ENCODE measurements at places on chromosomes 11 and 22.
A peak's percentile ranks its signal among the peaks of the same experiment; 100 is the strongest.

- peak; percentile 6 for ATAC-seq
Observed at GRCh38 chr11:67372321-67372992, 941 bp downstream of the CLCF1 start.

- no peak for ATAC-seq
Observed at GRCh38 chr11:92794783-92795182, 174.7 kb upstream of the MTNR1B start.

DNA sequence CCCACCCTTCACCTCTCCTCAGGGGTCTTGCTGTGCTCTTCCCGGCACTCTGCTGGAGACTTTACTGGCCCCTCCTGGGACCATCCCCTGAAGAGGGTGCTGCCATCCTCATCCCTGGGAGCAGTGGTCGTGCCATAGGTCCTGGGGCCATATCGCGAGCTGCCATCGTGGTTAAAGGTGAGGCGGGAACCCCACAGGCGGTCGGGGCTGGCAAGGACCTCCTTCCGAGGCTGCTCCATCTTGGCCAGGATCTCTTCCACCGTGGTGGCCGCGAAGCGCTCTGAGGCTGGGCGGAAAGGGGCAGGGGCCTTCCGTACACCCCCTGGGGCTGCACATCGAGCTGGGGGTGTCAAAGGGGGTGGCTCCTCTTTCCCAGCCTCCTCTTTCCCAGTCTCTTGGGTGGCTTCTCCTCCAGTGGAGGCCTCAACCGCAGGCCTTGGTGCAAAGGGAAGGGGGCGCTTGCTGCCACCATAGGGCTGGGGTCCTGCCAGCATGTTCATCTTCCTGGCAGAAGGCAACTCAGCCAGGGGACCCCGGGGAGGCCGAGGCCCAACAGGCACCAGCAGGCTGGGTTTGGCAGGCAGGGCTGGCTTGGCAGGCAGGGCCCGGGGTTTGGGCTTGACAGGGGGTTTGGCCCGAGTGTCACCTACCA lies 4.6 kb downstream of the TNKS1BP1 start:
- ATAC-seq = no peak

DNA sequence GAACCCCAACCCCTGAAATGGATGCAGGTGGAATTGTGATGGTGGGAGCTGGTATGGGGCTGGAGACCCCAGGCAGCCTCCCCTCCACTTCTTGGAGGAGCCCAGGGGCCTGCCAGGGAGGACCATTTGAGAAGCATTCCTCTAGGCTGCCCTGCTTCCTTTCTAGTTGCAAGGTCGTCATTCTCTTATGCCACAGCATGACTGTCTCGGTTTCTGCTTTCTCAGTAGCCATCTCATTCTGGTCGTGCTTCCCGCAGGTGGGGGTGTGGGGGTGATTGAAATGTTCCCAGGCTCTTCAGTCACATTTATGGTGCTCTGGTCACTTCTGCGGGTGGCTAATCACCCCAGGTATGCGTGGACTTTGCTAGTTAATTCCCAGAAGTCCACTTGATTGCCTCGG lies 223.7 kb upstream of the TBCEL start:
- ATAC-seq = no peak

DNA sequence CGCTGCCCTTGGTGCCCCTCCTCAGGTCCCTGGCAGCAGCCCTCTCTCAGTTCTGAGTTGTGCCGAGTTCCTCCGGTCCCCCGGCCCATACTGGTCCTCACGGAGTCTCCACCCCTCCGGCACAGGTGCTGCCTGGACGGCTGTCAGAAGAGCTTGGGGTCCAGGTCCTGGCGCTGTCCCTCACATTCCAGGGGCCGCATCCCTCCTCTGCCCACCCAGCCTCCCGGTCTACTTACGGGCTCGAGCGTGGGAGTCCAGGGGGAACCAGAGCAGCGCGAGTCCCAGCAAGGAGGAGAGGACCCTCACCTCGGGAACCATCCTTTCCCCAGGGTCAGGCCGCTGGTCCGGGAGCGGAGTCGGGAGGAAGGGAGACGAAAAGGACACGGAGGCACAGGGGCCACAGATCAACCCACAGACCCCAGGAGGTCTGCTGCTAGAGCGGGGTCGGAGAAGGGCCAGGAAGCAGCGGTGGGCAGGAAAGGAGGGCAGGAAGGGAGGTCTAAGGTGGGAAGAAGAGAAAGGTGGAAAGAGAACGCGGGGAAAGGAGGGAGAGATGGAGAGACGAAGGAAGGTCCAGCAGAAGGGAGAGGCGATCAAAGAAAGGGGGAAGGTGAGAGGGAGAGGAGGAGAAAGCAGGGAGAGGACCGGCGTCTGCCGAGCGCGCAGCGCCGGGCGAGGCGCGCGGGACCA lies 510 bp downstream of the CHRDL2 start:
- ATAC-seq = no peak

DNA sequence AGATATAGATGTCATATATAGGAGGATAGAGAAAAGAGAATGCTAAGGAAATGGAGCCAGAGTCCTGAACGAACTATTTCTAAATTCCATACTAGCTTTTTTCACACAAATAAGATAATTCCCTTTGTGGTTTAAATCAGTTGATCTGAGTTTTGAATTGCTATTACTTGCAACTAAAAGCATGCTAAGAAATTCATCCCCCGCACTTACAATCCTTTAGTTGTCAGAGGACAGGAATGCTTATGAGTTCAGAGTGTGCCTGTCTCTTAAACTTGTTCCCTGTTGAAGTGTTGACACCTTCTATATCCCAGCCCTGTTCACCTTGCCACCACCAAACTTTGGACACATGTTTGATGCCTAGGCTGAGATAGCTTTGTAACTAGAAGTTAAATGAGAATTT lies 406.2 kb downstream of the METTL15 start:
- ATAC-seq = no peak
